ENCODE measurements at places on chromosomes 16 and 17. TPM values are rescaled to one million over a fixed set of nuclear protein-coding genes. Genes with fewer than 3 reads are reported as not detected.
A peak's percentile ranks its signal among the peaks of the same experiment; 100 is the strongest.

CHST4 gene
- 0.16 TPM for total RNA-seq

- ATAC-seq, result no peak
Observed at GRCh38 chr17:40309031-40309948, at the start of gene RARA. Gene RARA (plus strand): TSS chr17:40309180. CDS start chr17:40331219, 22,039 bp downstream.

GRCh38 chr17:44067545-44067940 lies 1.1 kb upstream of the LSM12 start:
- ATAC-seq, result no peak

TOM1L1 gene
- total RNA-seq, result 34.6 TPM

SEZ6L2 gene
- total RNA-seq, result 2.9 TPM

- ATAC-seq, result peak; percentile 83
Observed at GRCh38 chr17:81365148-81365600, 30.1 kb upstream of the BAHCC1 start.

- no peak for ATAC-seq
Observed at GRCh38 chr16:9013508-9013864, 49.8 kb upstream of the USP7 start.

LGALS9C gene
- 15.7 TPM for total RNA-seq

MMP28 gene
- 14.5 TPM for total RNA-seq

- ATAC-seq, result no peak
Observed at GRCh38 chr16:82769845-82770244, 143.1 kb downstream of the CDH13 start.

DNA sequence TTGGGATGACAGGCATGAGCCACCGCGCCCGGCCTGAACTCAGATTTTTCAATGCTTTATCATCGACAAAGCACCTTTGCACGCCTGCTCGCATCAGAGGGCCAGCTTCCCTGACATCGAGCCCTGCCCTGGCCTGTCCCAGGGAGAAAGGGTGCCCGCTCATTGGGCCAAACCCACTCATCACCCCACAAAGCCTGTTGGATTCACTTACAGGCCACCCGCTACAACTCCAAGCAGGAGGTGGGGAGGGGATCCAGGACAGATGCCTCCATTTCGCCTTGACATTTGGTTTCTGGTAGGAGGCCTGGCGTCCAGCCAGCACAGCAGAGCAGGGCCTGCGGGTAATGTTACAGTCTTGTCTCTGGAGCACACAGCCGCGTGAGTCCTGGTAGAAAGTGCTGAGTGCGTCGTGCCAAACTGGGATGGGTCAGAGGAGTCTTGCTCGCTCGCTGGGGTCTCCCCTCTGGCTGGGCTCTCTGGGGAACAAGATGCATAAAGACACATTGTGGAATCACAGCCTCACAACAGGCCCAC lies 19.8 kb downstream of the SMTNL2 start:
- ATAC-seq, result peak; percentile 32

DNA sequence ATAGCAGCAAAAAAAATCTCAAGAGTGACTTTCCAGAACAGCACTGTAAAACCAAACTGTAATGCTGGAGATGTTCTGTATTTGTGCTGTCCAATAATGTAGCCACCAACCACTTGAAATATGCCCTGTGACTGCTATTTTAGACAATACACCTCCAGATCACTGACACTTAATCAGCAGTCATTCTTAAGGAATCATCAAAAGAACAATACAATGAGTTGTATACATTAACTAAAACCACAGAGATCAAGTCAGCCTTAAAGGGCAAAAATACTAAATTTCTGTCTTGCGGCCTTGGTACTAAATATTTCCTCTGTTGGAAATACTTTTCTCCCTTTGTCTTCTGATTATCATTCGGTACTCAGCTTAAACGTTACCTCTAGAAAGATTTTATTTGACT lies 33.6 kb upstream of the ANKFY1 start:
- no peak for ATAC-seq
